ENCODE measurements at places on chromosomes 13 and 19.

DNA sequence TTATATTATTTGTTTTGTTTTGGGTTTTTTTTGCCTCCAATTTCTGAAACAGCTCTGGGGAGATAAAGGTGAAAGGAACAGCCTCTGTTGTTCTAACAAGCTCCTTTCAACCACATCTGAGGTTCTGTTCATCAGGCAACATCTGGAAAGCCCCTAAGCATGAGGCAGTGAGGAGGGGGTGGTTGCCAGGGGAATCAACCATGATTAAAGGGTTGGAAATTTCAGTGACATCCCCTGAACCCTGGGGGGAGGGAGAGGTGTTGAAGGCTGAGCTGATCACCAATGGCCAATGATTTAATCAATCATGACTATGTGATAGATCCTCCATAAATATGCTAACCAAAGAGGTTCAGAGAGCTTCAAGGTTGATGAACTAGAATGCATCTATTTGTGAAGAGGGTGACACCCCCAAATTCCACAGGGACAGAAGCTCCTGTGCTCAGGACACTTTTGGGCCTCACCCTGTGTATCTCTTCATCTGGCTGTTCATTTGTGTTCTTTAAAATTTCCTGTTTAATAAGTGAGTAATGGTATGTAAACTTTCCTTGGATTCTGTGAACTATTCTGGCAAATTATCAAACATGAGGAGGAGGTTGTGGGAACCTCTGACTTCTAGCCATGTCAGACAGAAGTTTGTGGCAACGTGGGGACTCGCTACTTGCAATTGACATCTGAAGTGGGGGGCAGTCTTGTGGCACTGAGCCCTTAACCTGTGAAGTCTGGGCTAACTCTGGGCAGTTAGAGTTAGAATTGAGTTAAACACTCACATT lies 221.3 kb downstream of the NHLRC3 start:
- no peak for DNase-seq

DNA sequence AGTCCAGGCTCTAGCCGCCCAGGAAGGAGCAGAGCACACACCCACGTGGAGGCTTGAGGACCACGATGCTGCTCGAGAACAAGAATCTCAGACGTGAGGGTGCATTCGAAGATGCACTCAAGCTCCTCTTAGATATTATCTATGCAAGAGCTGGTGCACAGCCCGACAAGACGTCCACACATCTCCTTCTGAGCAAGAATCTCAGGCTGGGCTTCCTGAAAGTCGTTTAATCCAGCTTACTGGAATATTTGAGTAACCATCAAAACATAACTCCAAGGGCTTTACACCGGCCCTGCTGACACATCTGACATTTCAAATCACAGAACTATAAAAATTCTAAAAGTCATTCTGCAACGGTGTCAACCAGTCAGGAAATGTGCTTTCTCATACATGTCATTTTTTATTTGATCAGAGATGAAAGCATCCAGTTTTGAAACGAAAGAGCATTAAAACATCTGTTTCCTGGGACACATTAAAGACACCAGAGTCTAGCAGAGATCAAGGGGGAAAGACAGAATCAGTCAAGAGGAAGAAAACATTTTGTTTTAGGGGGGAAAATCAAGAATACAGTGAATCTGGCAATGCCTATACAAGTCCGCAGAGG lies 177.7 kb upstream of the IRS2 start:
- DNase-seq: no peak

- DNase-seq: no peak
Measured at GRCh38 chr19:54164369-54165068, 5.0 kb upstream of the LENG1 start.

- DNase-seq: no peak
Measured at GRCh38 chr19:6743714-6744380, 4.4 kb downstream of the TRIP10 start.

DNA sequence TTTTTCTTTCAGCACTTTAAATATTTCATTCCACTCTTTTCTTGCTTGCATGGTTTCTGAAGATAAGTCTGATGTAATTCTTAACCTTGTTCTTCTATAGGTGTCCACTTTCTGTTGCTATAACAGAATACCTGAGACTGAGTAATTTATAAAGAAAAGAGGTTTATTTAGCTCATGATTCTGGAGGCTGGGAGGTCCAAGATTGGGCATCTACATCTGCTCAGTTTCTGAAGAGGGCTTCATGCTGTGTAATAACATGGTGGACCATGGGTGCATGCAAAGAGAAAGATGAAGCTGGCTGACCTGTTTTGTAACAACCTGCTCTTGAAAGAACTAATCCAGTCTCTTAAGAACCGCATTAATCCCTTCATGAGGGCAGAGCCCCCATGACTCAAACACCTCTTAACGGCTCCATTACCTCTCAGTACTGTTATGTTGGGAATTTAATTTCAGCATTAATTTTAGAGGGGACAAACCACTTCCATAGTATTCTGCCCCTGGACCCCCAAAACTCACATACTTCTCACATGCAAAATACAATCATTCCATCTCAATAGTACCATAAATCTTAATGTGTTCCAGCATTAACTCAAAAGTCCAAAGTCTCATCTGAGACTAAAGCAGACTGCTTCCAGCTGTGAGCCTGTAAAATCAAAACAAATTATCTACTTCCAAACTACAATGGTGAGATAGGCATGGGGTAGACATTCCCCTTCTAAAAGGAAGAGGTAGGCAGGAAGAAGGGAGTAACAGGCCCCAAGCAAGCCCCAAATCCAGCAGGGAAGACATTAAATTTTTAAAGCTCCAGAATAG lies 9.6 kb upstream of the FGF9 start:
- no peak for DNase-seq

GRCh38 chr19:36115453-36116343 lies at the start of gene TBCB:
Gene TBCB (plus strand): TSS chr19:36115468. CDS start chr19:36115561, 93 bp downstream.
- DNase-seq: peak; percentile 78

DNA sequence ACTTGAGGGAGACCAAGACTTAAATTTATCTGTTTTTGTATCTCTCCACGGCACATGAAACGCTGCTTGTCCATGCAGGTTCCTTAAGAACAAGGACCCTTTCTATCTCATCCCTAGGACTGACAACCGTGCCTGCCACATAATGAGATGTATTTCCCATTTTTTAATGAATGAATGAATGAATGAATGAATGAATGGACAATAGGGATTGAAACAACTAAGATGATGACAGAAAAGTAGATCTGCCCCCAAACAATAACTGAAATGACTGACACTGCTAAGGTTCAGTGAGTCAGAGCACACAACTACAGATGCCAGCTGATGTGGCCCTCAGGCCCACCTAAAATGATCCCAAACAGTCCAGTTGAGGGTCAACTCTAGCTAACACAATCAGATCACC lies 69.8 kb downstream of the USP12 start:
- DNase-seq: no peak

DNA sequence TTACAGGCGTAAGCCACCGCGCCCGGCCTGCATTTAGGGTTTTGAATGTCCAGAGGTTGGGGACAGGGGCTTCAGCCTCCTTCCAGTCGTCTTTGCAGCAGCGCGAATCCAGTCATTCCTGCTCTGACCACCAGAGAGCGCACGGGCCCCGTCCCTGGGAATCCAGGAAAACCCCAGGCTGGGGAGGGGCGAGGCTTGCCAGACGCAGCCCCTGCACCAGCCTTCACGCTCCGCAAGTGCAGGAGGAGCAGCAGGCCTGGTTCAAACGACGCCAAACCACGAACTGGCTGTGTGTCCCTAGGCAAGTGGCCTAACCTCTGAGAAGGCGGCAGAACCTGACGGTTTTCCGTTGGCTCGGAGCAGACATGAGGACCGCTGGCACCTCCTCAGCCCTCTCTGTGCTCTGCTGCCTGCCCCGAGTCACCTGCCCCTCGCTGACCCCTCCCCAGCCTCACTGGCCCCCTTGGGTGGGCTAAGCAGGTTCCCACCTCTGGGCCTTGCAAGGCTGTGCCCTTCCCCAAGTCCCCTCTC lies 2.0 kb upstream of the RNF126 start:
- DNase-seq: peak; percentile 87

DNA sequence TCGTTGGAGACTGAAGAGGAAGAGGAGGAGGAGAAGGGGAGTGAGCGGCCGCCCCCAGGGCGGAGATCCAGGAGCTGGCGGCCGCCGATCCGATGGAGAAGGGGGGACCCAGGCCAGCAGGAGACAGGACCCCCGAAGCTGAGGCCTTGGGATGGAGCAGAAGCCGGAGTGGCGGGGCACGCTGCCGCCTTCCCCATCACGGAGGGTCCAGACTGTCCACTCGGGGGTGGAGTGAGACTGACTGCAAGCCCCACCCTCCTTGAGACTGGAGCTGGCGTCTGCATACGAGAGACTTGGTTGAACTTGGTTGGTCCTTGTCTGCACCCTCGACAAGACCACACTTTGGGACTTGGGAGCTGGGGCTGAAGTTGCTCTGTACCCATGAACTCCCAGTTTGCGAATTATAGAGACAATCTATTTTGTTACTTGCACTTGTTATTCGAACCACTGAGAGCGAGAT lies 1.8 kb downstream of the GADD45B start:
- DNase-seq: no peak

GRCh38 chr19:39275578-39275977 lies 7.4 kb downstream of the IFNL2 start:
- DNase-seq: no peak

DNA sequence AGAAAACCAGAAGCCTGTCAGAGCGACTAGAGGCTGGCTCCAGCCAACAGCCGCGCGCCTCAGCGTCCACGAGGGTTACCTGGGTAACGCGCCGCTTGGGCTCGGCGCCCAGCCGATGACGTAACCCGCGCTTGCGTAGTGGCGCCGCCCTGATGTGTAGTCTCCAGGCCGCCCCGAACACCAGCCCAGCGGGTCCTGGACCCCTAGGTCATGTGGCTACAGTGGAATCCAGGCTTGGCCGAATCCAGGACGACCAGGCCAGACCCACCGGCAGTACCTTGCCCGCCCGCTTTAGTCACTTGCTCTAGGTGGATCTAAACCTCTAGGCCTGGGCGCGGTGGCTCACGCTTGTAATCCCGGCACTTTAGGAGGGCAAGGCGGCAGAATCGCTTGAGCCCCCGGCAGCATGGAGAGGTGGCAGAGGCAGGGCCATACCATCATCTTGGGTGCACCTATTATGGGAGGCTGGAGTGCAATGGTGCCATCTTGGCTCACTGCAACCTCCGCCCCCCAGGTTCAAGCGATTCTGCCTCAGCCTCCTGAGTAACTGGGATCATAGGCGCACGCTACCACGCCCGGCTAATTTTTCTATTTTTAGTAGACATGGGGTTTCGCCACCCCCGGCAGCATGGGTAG lies 7.2 kb upstream of the ZNF606 start:
- peak; percentile 36 for DNase-seq

- DNase-seq: no peak
Measured at GRCh38 chr13:109724603-109725002, 61.8 kb downstream of the IRS2 start.

DNA sequence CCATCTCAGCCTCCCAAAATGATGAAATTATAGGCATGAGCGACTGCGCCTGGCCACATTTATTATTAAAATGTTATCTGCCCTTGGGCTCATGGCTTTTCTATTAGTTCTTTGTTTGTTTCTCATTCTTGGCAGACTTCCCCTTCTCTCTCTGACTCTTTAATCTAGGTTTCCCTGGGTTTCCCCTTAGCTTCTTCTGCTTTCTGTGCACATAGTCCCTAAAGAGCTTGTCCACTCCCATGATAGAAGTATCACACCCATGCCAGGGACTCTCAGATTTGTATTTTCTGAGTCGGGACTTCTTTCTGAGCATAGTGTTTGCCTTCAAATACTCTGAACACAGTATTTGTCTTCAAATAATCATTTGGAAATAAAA lies 38.6 kb upstream of the ITM2B start:
- no peak for DNase-seq

- DNase-seq: no peak
Measured at GRCh38 chr13:39601636-39602035, 1.4 kb downstream of the LHFPL6 start.

GRCh38 chr13:24313439-24313838 lies 4.1 kb downstream of the C1QTNF9 start:
- no peak for DNase-seq

- no peak for DNase-seq
Measured at GRCh38 chr13:101202590-101202989, 213.7 kb downstream of the NALCN start.
